ENCODE measurements at places on chromosomes 4 and X. TPM values are rescaled to one million over a fixed set of nuclear protein-coding genes. Genes with fewer than 3 reads are reported as not detected.

The GSTCD gene
- 6.3 TPM for total RNA-seq

The GAGE12J gene
- not detected for total RNA-seq

The XAGE1B gene
- total RNA-seq = not detected

The GPRASP1 gene
- total RNA-seq = 22.8 TPM

The UGT2B10 gene
- total RNA-seq = not detected

The TRIM2 gene
- total RNA-seq = 45.3 TPM

The PDCL2 gene
- not detected for total RNA-seq

The SAP30 gene
- 21.5 TPM for total RNA-seq

The MMRN1 gene
- total RNA-seq = 14.1 TPM

The KLB gene
- total RNA-seq = 0.06 TPM

The PDGFRA gene
- 71.8 TPM for total RNA-seq

The SPANXN5 gene
- not detected for total RNA-seq

The FAAH2 gene
- total RNA-seq = 0.58 TPM

The PTPN13 gene
- 8.9 TPM for total RNA-seq

The KANTR gene
- 5.2 TPM for total RNA-seq

The HTN1 gene
- not detected for total RNA-seq

The SNCA gene
- 6.9 TPM for total RNA-seq

The NUDT10 gene
- 0.68 TPM for total RNA-seq

The HHIP gene
- 0.39 TPM for total RNA-seq

The GRIPAP1 gene
- 28.9 TPM for total RNA-seq

The GAB1 gene
- 46.8 TPM for total RNA-seq

The ANXA10 gene
- total RNA-seq = not detected

The PPM1K gene
- 109 TPM for total RNA-seq

The GAGE12H gene
- total RNA-seq = not detected

The MAGEB1 gene
- not detected for total RNA-seq

The MYOZ2 gene
- total RNA-seq = 605 TPM

The SPANXA2 gene
- total RNA-seq = not detected

The S100P gene
- not detected for total RNA-seq

The SPP1 gene
- 3.1 TPM for total RNA-seq

The MAGEA6 gene
- not detected for total RNA-seq

The NSUN7 gene
- total RNA-seq = 6.2 TPM

The HUWE1 gene
- 146 TPM for total RNA-seq

The FAM9A gene
- not detected for total RNA-seq

The AFP gene
- total RNA-seq = not detected

The MAOB gene
- total RNA-seq = 79.7 TPM

The SH3BGRL gene
- total RNA-seq = 69.3 TPM

The CENPE gene
- total RNA-seq = 0.59 TPM

The XG gene
- 1.0 TPM for total RNA-seq

The PPAT gene
- total RNA-seq = 4.2 TPM

The PRRG3 gene
- total RNA-seq = 1.1 TPM

The UGT2B7 gene
- not detected for total RNA-seq

The TAB3 gene
- 14.7 TPM for total RNA-seq

The C4orf51 gene
- total RNA-seq = not detected

The MSANTD1 gene
- total RNA-seq = 0.40 TPM

The ZFP92 gene
- total RNA-seq = 1.6 TPM

The MAGED4B gene
- total RNA-seq = 2.2 TPM

The EPGN gene
- total RNA-seq = not detected

The LAP3 gene
- 56.8 TPM for total RNA-seq

The SUV39H1 gene
- total RNA-seq = 4.3 TPM

The TBX22 gene
- 0.37 TPM for total RNA-seq

The MAGEE2 gene
- 0.37 TPM for total RNA-seq

The ANXA3 gene
- total RNA-seq = 23.0 TPM

The DMRTC1B gene
- not detected for total RNA-seq

The TEX13C gene
- total RNA-seq = not detected

The TBC1D9 gene
- 12.7 TPM for total RNA-seq

Data from right cardiac atrium (tissue), 5 donors.